ENCODE measurements at places on chromosomes 2 and 18.

DNA sequence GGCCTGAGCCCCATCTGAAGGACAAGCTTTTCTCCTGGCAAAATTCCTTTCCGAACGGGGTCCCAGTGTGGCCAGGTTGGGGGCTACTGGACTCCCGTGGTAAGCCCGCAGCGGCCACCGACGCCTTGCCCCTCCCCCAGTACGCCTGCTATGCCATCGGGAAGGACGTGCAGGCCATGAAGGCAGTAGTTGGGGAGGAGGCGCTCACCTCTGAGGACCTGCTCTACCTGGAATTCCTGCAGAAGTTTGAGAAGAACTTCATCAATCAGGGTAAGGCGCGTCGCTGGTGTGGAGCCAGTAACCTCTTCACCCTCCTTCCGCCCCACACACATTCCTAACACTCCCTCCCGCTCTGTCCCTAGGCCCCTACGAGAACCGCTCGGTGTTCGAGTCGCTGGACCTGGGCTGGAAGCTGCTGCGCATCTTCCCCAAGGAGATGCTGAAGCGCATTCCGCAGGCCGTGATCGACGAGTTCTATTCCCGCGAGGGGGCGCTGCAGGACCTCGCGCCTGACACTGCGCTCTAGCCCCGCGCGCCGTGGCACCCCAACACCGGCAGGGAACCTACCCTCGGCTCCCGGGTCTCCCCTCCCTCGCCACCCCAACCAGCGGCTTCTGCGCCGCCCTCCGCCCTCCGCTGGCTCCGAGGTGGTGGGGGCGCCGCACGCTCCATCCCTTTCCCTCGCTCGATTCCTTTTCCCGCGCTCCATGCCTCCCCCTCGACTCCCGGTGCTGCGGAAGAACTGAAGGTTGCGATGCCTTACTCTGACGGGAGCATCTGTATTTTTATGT, 13.6 kb upstream of the ANKRD53 start:
- peak; percentile 57 for DNase-seq

DNA sequence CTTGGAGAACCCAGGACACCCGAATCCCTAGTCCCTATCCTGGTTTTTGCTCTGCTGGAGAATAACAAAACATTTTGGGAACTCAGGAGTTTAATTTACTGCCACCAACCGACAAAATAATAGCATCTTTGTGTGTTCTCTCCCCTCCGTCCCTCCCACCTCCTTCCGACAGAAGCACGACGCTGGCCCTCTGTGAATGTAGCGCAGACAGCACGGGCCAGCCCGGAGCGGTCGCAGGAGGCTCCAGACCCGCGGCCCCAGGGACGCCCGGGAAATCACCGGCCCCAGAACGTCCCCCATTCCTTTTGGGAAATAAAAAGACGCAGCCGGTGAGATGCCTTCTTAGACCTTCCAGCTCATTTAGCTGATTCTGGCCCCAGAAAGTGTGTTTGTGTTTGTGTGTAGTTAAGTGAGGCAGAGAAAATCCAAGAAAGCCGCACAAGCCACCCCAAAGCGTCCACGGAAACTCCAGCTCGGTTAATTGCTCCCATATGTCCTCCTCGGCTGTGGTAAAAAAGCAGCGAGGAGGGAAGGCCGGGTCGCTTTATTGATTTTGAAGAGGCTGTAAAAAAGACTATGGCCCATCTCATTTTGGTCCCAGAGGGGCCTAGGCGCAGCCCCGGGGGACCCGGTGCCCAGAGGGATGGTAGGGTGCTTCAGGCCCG, 577 bp upstream of the TANC1 start:
- DNase-seq, result no peak

DNA sequence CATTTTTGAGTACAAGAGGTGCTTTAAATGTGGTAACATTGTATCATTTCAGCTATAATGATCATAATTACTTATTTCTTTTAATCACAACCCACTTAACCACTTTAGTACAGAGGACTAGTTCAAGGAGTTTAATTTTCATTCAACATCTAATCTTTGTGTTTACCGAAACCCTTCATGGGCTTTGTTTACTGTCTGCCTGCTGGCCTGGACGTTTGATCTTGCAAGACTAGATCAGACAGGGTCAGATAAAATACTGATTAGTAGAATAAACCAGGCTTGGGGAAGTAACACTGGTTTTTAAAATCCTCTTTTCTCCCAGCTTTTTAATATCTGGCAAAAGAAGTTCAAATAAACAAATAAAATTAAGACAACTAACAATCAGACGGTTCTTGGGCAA, 93.6 kb downstream of the SATB2 start:
- DNase-seq, result no peak

GRCh38 chr2:225842939-225843338, 443.4 kb downstream of the NYAP2 start:
- DNase-seq, result no peak

GRCh38 chr2:2542966-2543611, 212.0 kb upstream of the MYT1L start:
- no peak for DNase-seq

DNA sequence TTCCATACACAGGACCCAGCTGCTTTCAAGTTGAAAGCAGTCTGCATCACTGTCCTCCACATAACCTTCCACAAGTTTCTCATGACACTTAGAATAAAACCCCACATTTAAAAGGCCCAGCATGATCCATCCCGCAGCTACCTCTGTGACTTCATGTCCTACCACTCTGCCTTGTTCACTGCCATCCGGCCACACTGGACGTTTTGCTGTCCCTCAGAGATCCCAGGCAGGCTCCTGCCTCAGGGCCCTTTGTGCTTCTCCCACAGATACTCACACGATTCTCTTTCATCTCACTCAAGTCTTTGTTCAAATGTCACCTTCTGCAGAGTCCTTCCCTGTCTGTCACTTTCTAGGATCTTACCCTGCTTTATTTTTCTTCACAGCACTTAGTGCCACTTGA, 232.9 kb upstream of the BOD1L2 start:
- DNase-seq, result no peak

- no peak for DNase-seq
Observed at GRCh38 chr2:173884025-173884802, 81.0 kb downstream of the SP3 start.

DNA sequence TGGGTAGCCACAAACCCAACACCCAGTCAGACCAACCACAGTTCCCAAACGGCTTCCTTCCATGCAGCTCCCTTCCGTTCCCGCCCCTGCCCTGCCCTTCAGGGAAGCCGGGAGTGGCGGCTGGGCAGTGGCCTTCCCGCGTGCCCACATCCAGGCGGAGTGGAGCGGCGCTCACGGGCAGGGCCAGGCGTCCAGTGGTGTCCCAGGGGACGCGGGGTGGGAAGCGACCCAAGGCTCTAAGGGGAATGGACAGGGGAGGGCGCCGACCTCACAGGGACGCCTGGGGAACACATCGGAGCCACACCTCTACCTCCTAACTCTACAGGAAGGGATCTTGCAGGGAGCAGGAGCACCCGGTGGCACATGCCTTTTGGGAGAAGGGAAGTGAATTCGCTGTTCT, 225.9 kb upstream of the MGAT5 start:
- DNase-seq, result no peak
